Activated CD8-positive, alpha-beta memory T cell treated with anti-CD3 and anti-CD28 coated beads, Interleukin-2, amount 10 ng/mL, durations not matched to agents 7 days and 5 days (primary cell): ENCODE measurements at places on chromosomes 5 and 9. TPM values are rescaled to one million over a fixed set of nuclear protein-coding genes. Genes with fewer than 3 reads are reported as not detected.

The TMEM232 gene
- 0.28 TPM for total RNA-seq

The ATOSB gene
- total RNA-seq = 15.9 TPM

The PKD2L2 gene
- total RNA-seq = 0.38 TPM

The C9orf85 gene
- total RNA-seq = 13.0 TPM

The PALM2AKAP2 gene
- total RNA-seq = not detected

The QRFP gene
- total RNA-seq = not detected

The PCDHGC5 gene
- total RNA-seq = not detected

The STRBP gene
- 19.3 TPM for total RNA-seq

The MSX2 gene
- total RNA-seq = not detected

The ARSI gene
- total RNA-seq = not detected

DNA sequence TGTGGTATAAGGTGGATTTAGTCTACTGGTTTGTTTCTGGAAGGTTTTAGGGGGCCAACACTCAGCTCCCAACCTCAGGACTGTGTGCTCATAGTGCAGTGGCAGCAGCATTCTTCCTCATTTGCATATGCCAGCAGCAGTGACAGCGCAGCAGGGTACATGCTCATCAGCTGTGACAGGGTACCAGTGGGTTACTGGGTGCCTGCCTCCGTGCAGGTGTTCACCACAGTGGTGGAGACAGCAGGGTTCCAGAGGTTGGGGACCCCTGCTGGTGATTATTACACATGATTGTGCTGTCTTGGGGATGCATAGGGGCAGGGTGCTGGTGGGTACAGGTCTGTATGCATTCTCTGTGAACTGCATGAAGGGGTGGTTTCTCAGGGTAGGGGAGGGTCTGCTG is 45.5 kb upstream of the IFNE start:
- no peak overlapping the region for H3K4me3 ChIP-seq
- no peaks in the 10 kb centered on the region for H3K4me1 ChIP-seq
- H3K27ac ChIP-seq = no peak overlapping the region
- peaks cover 2% of the 10 kb centered on the region for H3K36me3 ChIP-seq

- H3K36me3 ChIP-seq = peaks cover 6% of the 10 kb centered on the region
- peaks cover 41% of the 10 kb centered on the region for H3K4me1 ChIP-seq
- no peaks in the 10 kb centered on the region for H3K27me3 ChIP-seq
- H3K27ac ChIP-seq = peak overlapping the region; percentile 99
These were observed 1.0 kb downstream of the KLF9 start for GRCh38 chr9:70413464-70413798.

DNA sequence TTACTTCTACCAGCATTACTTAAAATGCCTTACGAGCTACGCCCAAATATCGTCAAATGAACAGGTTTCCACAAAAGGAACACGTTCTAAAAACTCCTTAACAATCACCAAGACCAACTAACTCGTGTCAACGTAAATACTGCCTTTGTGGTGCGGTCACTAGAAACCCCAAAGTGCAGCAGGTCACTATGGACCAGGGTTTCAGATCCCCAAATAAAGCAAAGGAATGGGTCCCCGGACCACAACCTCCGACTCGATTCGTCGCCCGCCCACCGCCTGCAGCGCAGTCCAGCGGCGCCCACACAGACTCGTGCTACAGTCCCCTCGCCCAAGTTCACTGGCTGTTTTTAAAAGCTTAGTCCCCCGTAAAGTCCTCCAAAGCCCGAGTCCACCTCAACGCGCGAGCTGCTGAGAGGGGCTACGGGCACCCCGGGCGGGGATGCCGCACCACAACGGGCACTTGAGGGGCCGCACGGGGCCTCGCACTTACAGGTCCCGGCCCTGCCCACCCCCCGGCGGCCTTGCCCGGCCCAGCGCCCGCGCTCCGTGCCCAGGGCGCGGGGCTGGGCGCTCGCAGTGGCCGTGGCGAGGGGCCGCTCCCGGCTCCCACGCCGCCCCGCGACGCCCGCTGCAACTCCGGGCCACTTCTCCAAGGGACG is 1.1 kb downstream of the NFIB start:
- peak overlapping the region; percentile 52 for H3K27ac ChIP-seq
- peak overlapping the region; percentile 60 for H3K4me3 ChIP-seq
- DNase-seq = no peak
- peaks cover 3% of the 10 kb centered on the region for H3K36me3 ChIP-seq
- peaks cover 72% of the 10 kb centered on the region for H3K27me3 ChIP-seq

GRCh38 chr9:1875251-1875851 is 139.8 kb upstream of the SMARCA2 start:
- no peak overlapping the region for H3K4me3 ChIP-seq
- peaks cover 44% of the 10 kb centered on the region for H3K27me3 ChIP-seq
- no peak for DNase-seq
- H3K36me3 ChIP-seq = no peaks in the 10 kb centered on the region
- no peak overlapping the region for H3K27ac ChIP-seq

GRCh38 chr5:143800715-143801114 is 11.2 kb upstream of the HMHB1 start:
- H3K4me3 ChIP-seq = no peak overlapping the region
- peaks cover 13% of the 10 kb centered on the region for H3K27me3 ChIP-seq
- H3K27ac ChIP-seq = no peak overlapping the region

DNA sequence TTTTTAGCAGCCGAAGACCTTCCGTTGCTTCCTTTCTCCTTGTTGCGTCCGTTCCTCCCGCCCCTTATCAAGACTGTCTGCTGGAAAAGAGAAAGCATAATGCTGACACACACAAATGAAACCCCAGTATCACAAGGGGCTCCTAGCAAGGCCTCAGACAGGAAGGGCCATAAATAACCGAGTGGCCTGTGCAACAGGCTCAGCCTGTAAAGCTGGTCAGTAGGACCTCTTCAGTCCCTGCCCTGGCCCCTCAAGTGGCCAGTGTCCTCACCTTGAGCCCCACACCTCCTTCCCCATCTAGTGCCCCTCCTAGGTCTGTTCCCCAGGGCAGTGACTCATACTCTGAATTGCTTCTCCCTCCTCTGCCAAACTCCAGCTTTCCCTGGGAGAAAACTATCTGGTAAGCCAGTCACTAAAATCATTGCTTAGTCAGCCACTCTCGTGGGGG is 174.6 kb upstream of the IL12B start:
- no peak for DNase-seq
- peaks cover 22% of the 10 kb centered on the region for H3K27me3 ChIP-seq
- no peak overlapping the region for H3K4me3 ChIP-seq
- H3K4me1 ChIP-seq = no peaks in the 10 kb centered on the region
- no peaks in the 10 kb centered on the region for H3K36me3 ChIP-seq
- H3K27ac ChIP-seq = no peak overlapping the region

- peaks cover 35% of the 10 kb centered on the region for H3K4me1 ChIP-seq
- H3K4me3 ChIP-seq = peak overlapping the region; percentile 45
- peaks cover 3% of the 10 kb centered on the region for H3K27me3 ChIP-seq
- peak overlapping the region; percentile 50 for H3K27ac ChIP-seq
- H3K36me3 ChIP-seq = peaks cover 12% of the 10 kb centered on the region
These were observed 31.9 kb downstream of the ANKRD33B start for GRCh38 chr5:10595672-10596309.

DNA sequence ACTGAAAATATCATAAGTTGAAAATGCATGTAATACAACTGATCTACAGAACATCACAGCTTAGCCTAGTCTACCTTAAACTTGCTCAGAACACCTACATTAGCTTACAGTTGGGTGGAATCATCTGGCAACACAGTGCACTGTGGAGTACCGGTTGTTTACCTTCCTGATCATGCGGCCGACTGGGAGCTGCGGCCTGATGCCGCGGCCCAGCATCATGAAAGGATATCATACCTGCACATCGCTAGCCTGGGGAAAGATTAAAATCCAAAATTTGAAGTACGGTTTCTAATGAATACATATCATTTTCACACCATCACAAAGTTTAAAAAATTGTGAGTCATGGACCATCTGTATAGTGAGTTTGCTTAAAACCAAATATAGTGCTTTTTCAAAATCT is 1.8 kb downstream of the HACD4 start:
- no peak overlapping the region for H3K27ac ChIP-seq
- H3K4me3 ChIP-seq = no peak overlapping the region
- DNase-seq = no peak
- peaks cover 33% of the 10 kb centered on the region for H3K36me3 ChIP-seq
- no peaks in the 10 kb centered on the region for H3K27me3 ChIP-seq

GRCh38 chr9:21452681-21453080 is 12.4 kb downstream of the IFNA1 start:
- no peak overlapping the region for H3K27ac ChIP-seq
- H3K4me1 ChIP-seq = no peaks in the 10 kb centered on the region
- no peak overlapping the region for H3K4me3 ChIP-seq

DNA sequence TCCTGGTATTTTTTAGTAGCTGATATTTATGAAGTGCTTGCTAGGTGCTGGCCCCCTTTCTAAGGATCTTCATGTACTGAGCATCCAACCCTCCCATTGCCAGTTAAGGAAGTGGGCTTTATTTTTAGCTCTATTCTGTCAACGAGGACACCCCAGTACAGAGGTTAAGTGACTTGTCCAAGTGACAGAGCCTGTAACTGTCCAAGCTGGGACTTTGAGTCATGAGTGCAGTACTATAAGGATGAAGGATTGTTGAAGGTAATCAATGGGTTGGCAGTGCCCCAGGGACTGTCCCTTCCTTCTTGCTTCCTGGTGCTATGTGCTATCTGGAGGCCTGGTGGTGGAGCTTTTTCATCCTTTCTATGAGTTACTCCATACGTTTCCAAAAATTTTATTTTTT is 18.0 kb upstream of the FABP6 start:
- peaks cover 12% of the 10 kb centered on the region for H3K27me3 ChIP-seq
- H3K4me1 ChIP-seq = no peaks in the 10 kb centered on the region
- no peak overlapping the region for H3K4me3 ChIP-seq
- no peak for DNase-seq

DNA sequence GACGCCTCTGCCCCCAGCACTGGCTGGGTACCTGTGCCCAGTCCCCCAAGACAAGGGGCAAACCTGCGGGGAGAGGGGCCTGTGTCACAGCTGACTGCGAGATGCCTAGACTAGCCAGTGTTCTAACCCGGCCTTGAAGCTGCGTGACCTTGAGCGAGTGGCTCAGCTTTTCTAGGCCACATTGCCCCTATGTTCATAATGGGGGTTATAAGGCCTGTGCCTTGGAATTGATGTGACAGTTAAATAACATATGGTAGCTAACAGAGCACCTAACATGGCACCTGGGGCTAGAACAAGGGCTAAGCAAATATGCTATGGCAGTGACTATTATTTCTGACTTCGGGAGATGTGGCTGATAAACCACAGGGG is 22.8 kb upstream of the COL27A1 start:
- no peaks in the 10 kb centered on the region for H3K36me3 ChIP-seq
- H3K4me3 ChIP-seq = no peak overlapping the region
- H3K27me3 ChIP-seq = peaks cover 16% of the 10 kb centered on the region
- H3K27ac ChIP-seq = no peak overlapping the region
- H3K4me1 ChIP-seq = no peaks in the 10 kb centered on the region

- H3K27me3 ChIP-seq = no peaks in the 10 kb centered on the region
- no peak overlapping the region for H3K27ac ChIP-seq
- no peak overlapping the region for H3K4me3 ChIP-seq
- H3K4me1 ChIP-seq = peaks cover 3% of the 10 kb centered on the region
- no peak for DNase-seq
These were observed 8.7 kb downstream of the ASS1 start for GRCh38 chr9:130453487-130453886.

- no peak overlapping the region for H3K27ac ChIP-seq
- DNase-seq = no peak
- peaks cover 47% of the 10 kb centered on the region for H3K27me3 ChIP-seq
- H3K4me1 ChIP-seq = peaks cover 12% of the 10 kb centered on the region
These were observed 21.0 kb upstream of the HAND1 start for GRCh38 chr5:154498994-154499393.

- DNase-seq = no peak
- no peaks in the 10 kb centered on the region for H3K27me3 ChIP-seq
These were observed 8.6 kb upstream of the AQP3 start for GRCh38 chr9:33455945-33456344.

GRCh38 chr5:96699186-96699820 is 37.1 kb downstream of the CAST start:
- no peak overlapping the region for H3K4me3 ChIP-seq
- no peaks in the 10 kb centered on the region for H3K27me3 ChIP-seq
- H3K36me3 ChIP-seq = peaks cover 13% of the 10 kb centered on the region
- no peak overlapping the region for H3K27ac ChIP-seq

DNA sequence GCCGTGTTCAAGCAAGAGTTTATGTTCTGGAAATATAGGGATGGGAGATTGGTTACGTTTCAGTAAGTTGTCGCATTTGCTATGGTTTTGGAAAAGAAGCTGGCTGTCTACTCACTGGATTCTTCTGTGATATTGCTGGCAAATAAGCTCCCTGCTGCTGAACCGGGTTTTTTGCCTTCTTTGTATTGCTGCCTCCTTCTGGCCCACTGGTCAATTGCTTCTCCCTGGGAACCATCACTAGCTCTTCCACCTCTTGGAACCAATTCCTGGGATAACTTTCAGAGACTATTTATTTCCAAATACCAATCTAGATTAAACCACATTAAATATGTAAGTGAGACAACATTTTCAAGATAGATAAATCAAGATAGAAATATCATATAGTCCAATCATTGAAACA is 43.0 kb downstream of the NUDT12 start:
- no peaks in the 10 kb centered on the region for H3K4me1 ChIP-seq
- peaks cover 3% of the 10 kb centered on the region for H3K27me3 ChIP-seq
- H3K27ac ChIP-seq = no peak overlapping the region
- no peaks in the 10 kb centered on the region for H3K36me3 ChIP-seq

GRCh38 chr5:153941265-153941664 is 97.4 kb downstream of the FAM114A2 start:
- DNase-seq = no peak
- H3K27ac ChIP-seq = no peak overlapping the region
- H3K36me3 ChIP-seq = peaks cover 4% of the 10 kb centered on the region
- no peaks in the 10 kb centered on the region for H3K4me1 ChIP-seq

DNA sequence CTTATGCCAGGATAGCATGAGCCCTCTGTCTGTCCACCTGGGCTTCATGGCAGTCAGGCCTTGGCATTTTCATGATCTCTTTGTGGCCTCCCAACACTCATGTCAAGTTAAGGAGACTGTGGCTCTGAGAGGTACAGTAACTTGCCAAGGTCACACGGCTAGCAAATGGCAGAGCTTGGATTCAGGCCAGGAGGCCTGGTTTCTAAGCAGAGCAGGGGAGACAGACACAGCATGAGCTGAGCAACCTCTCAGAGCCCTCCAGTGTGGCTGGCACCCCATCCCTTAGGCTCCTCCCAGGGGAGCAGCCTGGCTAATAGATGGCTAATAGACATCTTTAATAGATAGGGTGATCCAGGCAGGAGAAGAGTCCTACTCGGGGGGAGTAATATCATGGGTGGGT is 4.1 kb downstream of the SYNPO start:
- no peak for DNase-seq
- H3K27me3 ChIP-seq = peaks cover 10% of the 10 kb centered on the region
- H3K4me1 ChIP-seq = no peaks in the 10 kb centered on the region
- H3K27ac ChIP-seq = no peak overlapping the region

DNA sequence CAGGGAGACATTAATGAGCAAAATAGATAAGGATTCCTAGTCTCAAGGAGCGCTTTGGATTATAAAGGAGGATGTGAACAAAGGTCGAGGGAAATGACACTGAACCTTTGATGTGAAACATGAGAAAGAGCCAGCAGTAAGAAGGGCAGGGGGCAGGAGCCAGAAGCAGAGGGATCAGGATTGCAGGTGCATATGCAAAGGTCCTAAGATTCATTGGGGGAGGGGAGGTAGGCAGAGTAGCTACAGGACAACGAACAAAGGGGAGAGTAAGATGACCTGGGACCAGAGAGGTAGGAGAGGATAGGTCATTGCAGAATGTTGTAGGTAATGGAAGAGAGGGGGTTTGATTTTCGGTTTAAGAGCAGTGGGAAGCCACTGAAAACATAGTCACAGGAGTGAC is 129.2 kb upstream of the TRPM3 start:
- no peak overlapping the region for H3K4me3 ChIP-seq
- DNase-seq = no peak
